ENCODE measurements at places on chromosomes 16 and 17.

GRCh38 chr16:85201574-85201973, 89.3 kb upstream of the CIBAR2 start:
- DNase-seq = no peak

GRCh38 chr17:8991514-8992285, 26.2 kb upstream of the PIK3R5 start:
- DNase-seq = no peak

DNA sequence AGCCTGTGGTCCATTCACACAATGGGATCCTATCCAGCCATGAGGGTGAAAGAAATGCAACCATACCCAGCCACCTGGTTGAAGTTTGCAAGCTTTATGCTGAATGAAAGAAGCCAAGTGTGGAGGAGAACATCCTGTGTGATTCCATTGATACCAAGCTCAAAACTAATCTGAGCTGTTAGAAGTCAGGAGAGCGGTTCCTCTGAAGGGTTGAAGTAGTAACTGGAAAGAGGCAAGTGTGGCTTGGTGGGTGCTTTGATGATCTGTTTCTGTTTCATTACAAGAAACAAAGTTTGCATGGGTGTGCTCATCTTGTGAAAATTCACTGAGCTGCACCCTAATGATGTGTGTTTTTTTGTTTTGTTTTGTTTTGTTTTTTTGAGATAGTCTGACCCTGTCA, 99.4 kb downstream of the SALL1 start:
- no peak for DNase-seq

DNA sequence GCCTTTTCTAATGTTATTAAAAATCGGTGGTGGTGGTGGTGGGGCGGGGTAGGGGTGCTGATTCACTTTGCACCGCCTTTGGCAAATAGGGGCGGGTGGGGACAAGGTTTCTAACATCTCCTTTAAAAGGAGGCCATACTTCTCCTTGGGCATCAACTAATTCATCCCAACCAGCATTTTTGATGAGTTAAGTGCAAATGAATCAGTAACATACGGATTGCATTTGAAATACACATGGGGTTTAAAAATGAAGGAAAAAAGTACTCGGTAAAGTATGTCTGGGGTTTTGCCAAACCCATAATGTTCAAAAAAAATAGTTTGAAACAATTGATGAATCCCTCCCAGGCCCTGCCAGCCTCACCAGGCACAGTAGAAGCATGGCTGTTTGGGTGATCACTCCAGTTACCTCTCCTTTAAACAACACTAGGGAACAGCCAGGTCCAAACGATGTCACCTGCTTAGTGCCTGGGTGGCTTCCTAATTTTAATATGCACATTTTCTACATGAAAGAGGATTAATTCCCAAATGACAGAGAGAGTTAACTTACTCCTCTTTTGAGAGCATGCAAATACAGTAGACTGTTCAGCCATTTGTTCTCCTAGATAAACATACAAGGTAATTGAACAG, 107.2 kb downstream of the ANKFN1 start:
- DNase-seq = no peak

GRCh38 chr17:58227733-58228132, 8.7 kb upstream of the MKS1 start:
- DNase-seq = no peak

DNA sequence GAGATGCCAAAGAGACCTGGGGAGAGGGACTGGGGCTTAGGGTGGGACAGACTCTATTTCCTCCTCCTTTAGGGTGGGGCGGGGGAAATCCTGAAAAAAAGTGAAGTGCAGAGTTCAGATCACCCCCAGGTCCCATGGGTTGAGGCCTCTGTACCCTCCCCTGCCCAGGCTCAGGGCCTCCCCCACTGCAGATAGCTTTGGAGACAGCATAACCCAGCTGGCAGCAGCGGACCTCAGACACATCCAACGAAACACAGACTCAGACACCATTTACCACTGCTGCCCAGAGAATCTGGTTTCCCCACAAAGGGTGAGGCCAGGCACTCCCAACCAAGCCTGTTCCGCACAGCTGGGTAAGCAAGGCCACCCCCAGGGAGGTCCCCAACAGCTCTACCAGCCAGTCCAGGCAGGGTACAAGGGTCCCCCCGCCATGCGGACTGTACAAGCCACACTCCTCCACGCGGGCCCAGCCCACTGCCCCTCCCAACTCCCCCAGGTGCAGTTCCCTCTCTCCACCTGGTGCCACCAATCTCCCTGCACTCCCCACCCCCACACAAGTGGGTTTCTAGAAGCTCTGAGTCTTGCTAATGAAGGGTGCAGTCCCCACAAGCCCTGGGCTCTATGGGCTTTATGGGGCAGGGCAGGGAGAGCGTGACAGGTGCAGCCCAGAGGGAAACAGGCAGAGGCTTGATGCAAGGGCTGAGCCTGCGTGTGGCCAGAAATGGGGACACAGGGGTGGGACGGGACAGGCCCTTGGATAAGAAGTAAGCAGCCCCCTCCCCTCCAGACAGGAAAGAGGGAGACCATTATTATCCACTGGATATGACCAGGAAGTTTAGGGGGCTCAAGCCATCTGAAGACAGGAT, 8.9 kb downstream of the RHBDF2 start:
- no peak for DNase-seq

DNA sequence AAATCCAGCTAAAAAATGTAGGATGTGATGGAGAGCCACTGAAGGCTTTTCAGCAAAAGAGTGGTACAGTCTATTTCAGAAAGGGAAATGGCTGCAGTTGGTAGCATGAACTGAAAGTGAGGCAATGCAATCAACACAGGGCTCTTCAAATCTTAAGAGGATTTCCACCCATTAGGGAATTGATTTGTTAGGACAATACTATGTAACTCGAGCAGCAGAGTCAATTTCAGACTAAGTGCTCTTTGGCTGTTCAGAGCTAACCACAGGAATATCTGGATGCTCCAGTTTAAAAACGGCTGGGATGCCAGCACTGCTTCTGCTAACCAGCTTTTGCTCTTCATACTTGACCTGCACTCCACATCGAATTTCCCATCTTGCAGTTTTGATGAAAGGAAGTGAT, 24.6 kb downstream of the CACNG1 start:
- no peak for DNase-seq

DNA sequence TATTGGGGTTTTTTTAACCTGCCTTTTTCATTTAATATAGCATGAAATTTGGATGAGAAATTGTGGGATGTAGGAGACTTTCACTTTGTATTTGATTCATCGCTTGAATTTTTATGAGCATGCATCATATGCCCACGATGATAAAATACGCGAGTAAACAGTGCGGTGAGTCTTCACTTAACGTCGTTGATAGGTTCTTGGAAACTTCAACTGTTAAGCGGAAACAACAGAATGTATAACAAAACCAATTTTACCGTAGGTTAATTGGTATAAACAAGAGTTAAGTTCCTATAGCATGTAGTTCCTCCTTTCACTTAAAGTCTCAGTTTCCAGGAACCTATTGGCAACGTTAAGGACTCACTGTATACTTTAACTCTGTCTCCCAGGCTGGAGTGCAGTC, 28.7 kb downstream of the MMP15 start:
- DNase-seq = no peak

GRCh38 chr16:84503751-84504395, 586 bp downstream of the MEAK7 start:
- DNase-seq = no peak

DNA sequence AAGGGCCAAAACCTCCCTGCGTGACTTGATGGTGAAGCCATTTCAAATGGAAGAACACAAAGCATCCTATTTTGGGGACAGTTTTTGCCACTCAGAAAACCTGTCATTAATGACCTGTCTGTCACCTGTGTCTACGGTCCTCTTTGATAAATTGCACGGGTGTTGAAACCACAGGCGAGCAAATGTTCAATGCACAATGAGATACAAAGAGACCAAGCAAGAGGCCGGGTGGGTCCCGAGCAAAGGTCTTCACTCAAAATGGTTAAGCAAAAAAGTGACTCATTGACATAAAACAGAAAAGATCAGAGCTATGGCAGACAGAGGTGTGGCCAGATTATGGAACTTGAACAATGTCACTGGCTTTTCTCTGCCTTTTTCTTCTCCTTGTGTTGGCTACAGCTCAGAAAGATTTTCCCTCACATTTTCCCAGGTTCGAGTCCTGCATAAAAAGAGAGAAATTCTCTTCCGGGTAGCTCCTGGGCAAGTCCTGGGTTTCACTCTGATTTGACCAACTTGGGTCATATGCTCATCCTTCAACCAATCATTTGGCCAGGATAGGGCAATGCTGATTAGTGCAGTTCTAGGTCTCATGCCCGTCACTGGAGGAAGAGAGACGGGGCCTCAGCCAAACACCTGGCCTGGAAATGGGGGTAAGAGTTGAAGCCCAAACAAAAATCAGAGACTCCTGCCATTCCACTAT, 92.2 kb downstream of the CMC2 start:
- DNase-seq = no peak

- no peak for DNase-seq
These were observed 44.1 kb upstream of the SEC14L1 start for GRCh38 chr17:77096570-77097214.
